NCI-H187 (cell line): ENCODE measurements at places on chromosomes 16 and 17.
A peak's percentile ranks its signal among the peaks of the same experiment; 100 is the strongest.

DNA sequence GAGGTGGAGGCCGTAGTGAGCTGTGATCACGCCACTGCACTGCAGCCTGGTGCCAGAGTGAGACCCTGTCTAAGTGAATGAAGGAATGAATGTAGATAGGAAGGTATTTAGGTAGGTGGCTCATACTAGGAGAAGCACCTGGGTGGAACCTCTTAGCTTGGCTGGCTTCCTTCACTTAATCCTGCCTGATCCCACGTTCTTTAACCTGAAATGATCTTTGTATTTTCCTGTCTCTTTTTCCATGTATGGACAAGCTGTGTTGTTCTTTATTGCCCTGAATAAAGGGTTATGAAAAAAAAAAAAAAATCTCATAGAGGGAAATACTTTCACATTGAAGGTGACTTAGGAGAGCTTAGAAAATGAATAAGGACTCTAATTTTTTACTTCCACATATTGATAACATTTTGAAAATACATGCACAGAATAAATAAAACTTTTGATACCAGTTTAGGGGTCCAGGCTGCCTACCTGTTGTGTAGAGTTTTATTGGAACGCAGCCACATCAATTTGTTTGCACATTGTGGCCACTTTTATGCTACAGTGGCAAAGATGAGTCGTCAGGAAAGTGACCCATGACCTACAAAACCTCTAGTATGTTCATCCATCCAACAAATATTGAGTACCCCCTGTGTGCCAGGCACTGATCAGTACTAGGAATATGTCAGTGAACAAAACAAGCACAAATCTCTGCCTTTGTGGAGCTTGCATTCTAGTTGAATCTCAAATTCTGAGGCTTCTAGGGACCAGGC, 44.6 kb downstream of the VPS35L start:
- DNase-seq = no peak

GRCh38 chr17:70857351-70857750, 688.0 kb downstream of the KCNJ2 start:
- DNase-seq = no peak

- DNase-seq = no peak
Measured at GRCh38 chr16:20880867-20881502, 19.2 kb downstream of the DCUN1D3 start.

DNA sequence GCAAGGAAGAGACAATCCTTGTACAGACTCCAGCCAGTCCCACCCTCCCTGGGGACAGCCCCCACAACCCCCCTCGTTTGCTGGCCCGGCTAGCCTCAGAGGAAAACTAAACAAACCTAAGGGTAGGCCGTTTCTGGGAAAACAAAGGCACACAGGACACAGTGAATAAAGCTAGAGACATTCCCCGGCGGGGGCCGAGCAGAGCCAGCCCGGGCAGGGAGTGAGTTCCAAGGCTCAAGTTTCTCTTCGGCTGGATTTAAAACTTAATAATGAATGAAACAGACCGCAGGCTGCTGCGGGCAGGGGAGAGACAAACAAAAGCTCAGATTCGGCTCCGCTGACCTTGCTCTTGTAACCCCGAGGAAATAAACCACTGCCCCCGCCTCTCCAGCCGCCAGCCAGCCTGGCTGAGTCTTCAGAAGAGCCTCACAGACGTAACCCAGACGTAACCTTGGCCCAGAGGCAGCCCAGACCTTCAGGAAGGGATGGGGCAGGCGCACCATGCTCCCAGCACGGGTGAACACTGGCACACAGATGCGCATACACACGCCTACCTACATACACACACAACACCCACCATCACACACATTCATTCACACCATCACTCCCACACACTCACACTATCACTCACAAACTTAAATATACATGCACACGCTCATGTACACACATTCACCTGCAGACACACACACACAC, 216.0 kb downstream of the ZNF423 start:
- DNase-seq = no peak

- DNase-seq = peak; percentile 43
Measured at GRCh38 chr17:45282683-45283644, 21.1 kb upstream of the SPATA32 start.

- peak; percentile 56 for DNase-seq
Measured at GRCh38 chr17:44385287-44386181, 3.9 kb downstream of the ITGA2B start.

- no peak for DNase-seq
Measured at GRCh38 chr16:72066747-72067146, 3.7 kb downstream of the HPR start.

GRCh38 chr17:35235917-35236316, 7.0 kb upstream of the SLFN5 start:
- no peak for DNase-seq

- no peak for DNase-seq
Measured at GRCh38 chr16:27314161-27314723, 468 bp downstream of the IL4R start.

GRCh38 chr17:61504697-61505096, 52.5 kb downstream of the TBX4 start:
- DNase-seq = no peak

- DNase-seq = no peak
Measured at GRCh38 chr17:34478244-34478643, 101.1 kb upstream of the TMEM132E start.

DNA sequence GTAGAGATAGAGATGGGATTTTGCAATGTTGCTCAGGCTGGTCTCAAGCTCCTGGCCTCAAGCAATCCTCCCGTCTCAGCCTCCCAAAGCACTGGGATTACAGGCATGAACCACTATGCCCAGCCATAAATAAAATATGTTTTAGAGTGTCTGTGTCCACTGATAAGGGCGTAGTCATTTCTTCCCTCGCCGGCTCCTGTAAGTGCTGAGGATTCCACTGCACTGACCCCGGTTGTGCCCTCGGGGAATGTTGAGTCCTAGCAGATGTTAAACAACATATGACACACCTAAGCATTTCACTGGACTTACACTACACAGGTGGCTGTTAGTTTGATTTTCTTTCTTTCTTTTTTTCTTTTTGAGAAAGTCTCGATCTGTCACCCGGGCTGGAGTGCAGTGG, 5.6 kb upstream of the SHMT1 start:
- DNase-seq = no peak

GRCh38 chr17:17792551-17793377, 44.0 kb downstream of the SREBF1 start:
- no peak for DNase-seq

DNA sequence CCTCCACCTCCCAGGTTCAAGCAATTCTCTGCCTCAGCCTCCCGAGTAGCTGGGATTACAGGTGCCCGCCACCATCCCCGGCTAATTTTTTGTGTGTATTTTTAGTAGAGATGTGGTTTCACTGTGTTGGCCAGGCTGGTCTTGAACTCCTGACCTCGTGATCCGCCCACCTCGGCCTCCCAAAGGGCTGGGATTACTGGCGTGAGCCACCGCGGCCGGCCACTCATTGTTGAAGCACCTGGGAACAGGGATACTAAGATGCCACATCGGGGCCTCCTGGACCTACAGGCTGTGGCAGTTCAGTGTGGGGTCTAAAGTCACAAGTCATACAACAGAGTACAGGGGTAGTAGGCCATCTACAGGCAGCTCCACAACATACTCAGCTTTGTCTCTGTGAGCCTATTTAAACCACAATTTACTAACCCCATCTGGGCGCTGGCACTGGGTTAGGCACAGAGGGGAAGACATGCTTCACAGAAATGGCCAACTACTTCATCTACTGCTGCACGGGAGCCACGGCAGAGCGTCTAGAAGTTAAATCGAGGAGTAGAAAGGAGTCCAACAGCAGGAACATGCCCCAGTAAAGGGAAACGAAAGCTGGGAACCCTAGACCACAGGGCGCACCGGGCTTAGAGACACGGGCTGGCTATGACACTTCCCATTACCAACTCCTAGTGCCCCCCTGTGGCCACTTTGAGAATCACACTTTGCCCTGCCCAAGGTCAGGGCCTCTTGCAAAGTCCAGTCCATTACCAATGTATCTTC, 4.3 kb downstream of the VAMP2 start:
- peak; percentile 3 for DNase-seq

DNA sequence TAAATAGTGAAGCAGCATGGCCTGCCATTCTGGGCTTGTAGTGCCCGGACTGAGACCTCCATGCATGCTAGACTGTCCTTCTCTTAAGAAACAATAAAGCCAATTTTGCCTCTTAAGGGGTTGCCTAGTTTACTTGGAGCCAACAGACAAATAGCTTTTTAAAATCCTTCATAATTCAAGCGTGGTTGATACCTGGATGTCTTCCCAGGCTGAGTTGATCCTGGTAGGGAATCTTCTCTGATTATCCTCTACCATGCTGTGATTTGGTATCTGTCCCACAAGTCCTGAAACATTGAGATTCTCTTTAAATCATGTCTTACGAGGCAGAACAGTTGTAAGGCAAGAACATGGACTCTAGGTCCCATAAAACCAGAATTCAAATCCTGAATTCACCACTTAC, 359.6 kb upstream of the CCL2 start:
- no peak for DNase-seq

DNA sequence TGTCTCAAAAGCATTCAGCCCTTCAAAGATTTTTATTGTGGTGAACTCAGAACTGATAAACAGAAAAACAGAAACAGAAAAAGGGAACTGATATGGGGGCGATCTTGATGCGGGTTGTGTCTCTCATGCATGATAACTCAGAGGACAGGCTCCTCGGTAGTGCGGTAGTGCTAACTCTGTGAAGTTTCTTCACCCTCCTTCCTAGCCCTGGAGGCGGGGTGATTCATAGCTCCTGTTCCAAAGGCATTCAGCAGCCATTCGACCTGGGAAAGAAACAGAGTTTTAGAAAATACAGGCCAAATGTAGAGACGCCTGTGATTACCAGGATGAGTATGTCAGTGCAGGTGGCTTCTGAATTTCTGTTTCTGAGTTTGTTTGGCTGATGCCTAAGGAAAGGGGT, 5.5 kb upstream of the MAF start:
- DNase-seq = no peak

DNA sequence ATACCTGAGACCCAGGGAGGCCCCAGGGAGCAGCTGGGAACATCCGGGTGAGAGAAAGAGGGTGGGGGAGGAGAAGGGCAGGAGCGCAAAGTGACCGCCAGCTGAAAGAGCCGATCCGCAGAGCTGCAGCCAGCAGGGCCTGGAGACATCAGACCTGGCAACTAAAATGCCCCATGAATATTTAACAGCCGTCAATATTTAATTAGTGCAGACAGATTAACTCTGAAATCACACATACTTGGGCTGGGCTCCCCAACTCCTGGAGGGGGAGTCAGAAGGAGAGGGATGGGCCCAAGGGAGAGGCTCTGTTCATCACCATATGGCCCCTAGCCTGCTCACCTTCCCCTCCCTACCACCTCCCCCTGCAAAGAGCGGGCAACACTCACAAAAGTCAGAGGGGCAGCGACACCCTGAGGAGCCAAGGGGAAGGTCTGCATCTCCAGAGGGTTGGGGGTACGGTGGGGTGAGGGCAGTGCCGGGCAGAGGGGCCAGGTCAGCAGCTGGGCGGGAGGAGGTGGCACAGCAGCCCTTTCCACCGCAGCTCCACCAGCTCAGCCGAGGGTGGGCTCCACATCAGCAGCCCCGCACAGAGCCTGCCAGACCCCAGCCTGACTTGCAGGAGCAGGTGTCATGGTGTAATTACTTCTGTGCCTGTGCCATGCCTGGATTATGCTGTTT, 61.9 kb upstream of the CCL1 start:
- no peak for DNase-seq

DNA sequence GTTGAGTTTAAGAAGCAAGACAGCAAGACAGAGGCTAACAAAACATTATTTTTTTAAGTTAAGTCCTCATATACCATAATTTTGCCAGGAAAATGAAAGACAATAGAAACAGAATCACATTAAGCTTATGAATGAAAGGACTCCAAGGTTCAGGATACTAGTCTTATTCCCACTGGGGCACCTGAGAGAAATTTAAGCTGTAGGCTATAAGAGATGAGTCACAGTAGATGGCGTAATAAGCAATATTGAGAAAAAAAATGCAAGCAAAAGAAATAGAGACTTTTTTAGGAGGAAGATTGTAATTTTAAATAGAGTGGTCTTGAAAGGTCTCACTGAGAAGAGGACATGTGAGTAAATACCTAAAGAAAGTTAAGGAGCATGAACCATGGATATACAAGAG, 57.1 kb upstream of the KIF2B start:
- no peak for DNase-seq

DNA sequence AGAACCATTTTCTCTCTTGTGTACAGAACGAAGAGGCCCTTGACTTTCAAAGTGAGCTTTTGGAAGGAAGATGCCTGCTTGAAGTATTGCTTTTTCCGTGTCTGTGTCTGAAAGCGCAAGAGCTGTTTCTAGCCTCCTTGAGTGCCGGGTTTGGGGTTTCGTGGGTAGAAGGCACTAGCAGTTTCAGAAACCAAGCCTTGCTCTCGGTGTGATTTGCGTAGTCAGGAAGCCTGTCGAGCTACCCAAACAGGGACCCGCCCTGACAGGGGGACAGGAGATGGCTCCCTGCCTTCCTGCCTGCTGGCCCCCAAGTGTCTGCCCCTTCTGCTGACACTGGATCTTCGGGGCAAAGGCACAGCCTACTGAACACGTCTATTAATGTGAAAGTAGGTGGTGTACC, 322.0 kb downstream of the MAF start:
- DNase-seq = no peak

DNA sequence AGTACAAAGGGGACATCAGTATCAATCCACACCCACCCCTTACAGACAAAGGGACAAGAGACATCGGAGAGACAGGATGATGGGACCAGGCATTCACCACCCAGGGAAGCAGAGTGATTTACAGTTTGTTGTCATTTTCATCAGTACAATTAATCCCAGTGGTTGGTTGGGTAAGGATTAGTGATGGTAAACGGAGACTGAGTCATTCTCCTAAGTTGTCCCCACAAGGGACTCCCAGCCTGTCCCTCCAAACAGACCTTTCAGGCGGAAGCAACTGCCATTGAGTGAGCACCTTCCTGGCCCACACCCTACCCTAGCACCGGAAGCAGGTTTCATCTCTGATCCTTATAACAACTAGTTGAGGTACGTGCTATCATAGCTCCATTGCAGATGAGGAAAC, 11.2 kb downstream of the PPL start:
- no peak for DNase-seq

- no peak for DNase-seq
Measured at GRCh38 chr17:50517504-50518383, 9.5 kb downstream of the MYCBPAP start.

DNA sequence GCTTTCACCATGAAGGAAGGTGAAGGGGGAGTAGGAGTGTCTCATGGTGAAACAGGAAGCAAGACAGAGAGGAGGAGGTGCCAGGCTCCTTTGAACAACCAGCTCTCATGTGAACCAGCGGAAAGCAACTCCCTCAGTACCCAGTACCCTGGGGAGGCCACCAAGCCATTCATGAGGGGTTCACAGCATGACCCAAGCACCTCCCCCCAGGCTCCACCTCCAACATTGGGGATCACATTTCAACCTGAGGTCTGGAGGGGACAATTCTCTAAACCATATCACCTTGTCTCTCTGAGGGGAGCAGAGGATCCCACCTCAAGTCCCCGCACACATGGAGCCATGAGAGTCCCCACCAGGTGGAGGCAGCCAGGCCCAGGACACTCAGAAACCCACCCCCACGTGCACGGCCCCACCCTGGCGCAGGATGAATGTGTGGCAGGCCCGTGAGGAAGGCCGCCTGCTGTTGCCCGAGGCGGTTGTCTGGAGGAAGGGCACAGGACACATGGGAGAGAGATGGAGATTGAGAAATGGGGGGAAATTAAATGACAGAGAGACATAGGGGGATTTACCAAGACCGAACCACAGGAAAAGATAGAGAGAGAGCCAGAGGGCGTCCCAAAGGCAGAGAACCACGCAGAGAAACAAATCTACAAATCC, 85.9 kb downstream of the TMEM132E start:
- no peak for DNase-seq

- DNase-seq = no peak
Measured at GRCh38 chr16:512802-513201, 14.7 kb upstream of the CAPN15 start.
